Posterior vena cava (tissue), 2 donors: ENCODE measurements at places on chromosomes 6 and 20. TPM values are rescaled to one million over a fixed set of nuclear protein-coding genes. Genes with fewer than 3 reads are reported as not detected.

CLDN20 gene
- total RNA-seq, result not detected

EDN1 gene
- total RNA-seq, result 4.0 TPM

SHLD1 gene
- 2.7 TPM for total RNA-seq

OXT gene
- total RNA-seq, result not detected

FAM209B gene
- total RNA-seq, result 0.65 TPM

CD93 gene
- 88.2 TPM for total RNA-seq

BEND3 gene
- total RNA-seq, result 1.5 TPM

ANKRD66 gene
- total RNA-seq, result not detected

- DNase-seq, result no peak
These were observed 26.4 kb upstream of the ANKRD60 start for GRCh38 chr20:58254890-58255289.

DNA sequence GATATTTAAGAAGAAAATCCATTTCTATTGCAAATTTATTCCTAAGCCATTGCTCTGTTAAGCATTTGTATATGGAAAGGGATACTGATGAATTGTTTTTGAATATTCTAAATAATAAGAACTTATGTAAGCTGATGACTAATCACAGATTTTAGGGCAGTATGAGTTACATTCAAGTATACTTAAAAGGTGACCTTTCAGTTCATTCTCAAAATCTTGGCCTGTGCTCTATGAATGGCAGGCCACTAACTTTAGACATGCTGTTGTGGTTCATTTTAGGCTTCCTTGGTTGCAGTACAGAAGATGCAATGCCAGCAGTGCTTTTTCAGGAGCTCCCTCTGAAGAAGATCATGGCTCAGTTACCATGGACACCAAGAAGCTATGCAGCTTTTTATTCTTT lies 380.4 kb downstream of the CENPW start:
- no peak for DNase-seq

- DNase-seq, result no peak
These were observed 61.1 kb downstream of the GRM4 start for GRCh38 chr6:34084591-34085290.

GRCh38 chr6:122042960-122043735 lies 356.3 kb upstream of the HSF2 start:
- no peak for DNase-seq

- no peak for DNase-seq
These were observed 173.3 kb downstream of the CD83 start for GRCh38 chr6:14290772-14291330.

DNA sequence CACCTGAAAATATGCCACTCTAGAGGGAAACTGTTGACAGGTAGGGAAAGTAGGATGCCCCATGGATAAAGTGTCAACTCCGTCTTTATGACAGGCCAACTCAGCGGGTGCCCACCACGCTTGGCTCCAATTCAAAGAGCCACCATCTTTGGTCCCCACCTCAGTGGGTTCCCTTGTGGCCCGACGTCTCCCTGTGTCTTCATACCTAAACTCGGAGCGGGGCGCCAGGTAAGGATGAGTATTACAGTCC lies 277 bp downstream of the MDC1 start:
- no peak for DNase-seq

DNA sequence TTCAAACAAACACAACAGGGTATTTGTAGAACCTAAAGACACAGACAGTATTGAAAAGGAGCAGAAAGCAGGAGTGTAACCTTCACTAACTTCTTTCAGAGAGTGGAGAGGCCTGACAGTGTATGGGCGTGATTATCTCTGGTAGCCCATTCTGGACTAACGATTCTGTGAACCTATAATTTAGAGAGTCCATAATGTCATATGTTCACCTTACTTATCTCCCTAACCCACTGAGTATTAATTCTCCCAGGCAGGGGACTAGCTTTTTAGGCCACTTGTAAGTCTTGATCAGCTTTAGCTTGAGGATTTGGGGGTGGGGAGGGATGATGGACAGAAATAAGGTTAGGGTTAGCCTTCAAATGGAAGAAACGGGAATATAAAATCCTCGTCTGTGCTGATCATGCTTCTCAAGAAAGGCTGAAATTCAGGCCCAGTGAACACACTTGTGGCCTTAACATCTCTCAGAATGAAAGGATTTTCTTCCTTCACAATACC lies 2.8 kb upstream of the PARD6B start:
- DNase-seq, result no peak

DNA sequence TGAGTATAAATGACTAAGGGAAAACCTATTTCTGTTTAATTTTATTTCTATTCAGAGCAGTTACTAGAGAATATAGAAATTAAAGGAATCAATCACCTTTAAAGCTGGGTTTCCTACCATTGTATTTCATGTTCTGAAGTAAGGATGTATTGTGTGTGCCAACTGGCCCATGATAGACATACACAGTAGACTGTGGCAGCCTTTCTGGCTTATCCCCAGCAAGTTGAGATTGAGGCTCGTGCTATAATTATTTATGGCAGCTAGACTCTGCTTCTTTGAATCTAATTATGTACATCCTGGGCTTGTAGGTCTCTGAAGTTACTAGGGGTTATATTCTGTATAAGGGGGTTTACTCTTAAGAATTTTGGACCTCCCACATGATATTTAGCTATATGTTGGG lies 44.4 kb downstream of the ZNF292 start:
- no peak for DNase-seq

DNA sequence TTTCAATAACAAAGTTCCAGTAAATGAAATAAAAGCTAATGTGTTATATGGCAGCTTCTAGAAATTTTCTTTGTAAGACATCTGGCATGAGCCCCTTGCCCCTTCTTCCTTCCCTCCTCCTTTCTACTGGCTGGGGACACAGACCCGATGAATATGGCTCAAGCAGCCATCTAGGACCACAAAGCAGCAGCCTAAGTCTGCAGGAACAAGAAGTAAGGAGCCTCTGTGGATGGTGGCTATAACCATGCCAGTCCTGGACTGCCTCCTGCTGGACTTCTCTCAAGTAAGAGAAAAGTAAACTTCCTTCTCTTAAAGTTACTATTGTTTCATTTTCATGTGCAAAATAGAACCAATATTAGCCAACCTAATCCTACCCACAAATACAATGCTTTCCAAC lies 114.9 kb upstream of the DST start:
- no peak for DNase-seq

GRCh38 chr6:126302191-126302590 lies 37.7 kb upstream of the CENPW start:
- no peak for DNase-seq

- DNase-seq, result no peak
These were observed 102.2 kb downstream of the FYN start for GRCh38 chr6:111771094-111771432.
